Jurkat, Clone E6-1 (cell line): ENCODE measurements at places on chromosomes 6 and 20.

GRCh38 chr20:49485563-49485962 is 3.1 kb upstream of the KCNB1 start:
- no peak for DNase-seq

DNA sequence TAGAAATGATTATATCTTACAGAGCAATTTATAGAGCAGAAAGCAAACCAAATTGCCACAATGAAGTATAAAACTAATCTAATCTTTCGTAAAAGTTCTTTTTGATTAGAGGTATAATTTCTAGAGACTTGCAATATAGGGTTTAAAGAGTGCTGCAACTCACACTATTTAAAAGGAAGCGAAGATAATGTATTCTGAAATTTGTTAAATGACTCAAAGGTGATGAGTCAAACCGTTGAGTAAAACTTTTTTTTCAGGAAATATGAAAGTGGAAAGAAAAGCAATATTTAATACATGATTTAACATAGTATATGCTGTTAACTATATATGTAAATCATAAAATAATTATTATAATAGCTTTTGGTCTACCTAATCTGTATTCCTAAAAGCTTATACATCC is 133.6 kb downstream of the SYNE1 start:
- DNase-seq = no peak

DNA sequence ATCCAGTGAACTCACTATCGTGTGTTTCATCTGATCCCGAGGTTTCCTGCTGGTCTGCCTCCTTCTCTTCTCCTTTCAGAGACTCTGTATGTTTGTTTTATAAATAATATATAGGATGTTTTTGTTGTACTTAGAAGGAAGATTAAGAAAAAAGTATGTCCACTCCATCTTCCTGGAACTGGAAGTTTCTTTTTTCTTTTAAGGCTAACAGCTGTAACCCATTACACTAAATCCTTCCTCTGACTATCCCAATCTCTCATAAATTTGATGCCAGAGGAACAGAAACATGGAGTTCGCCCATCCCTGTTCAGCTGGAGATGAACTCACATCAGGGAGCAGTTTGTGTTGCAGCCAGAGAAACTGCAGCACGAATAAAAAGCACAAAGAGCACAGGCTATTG is 20.7 kb downstream of the RIPK1 start:
- DNase-seq = no peak

- DNase-seq = no peak
These were observed 714.1 kb downstream of the CBLN4 start for GRCh38 chr20:55291261-55291660.

DNA sequence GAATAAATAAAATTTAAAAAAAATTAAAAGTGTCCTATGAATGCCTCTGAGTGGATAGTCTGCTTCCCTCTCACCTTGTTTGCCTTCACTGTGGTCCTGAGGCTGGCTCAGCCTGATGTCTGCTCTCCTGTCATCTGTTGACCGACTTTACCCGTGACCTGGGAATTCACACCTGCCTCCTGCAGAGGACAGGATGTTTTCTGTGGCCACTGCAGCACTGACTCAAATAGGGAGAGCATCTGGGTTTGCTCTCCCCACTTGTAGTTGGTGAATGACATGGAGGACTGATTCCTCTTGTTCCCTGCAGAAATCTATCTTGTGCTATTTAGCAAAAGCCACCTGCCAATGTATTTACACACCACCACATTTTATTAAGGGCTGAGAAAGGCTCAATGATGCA is 52.4 kb upstream of the ERVFRD-1 start:
- no peak for DNase-seq

DNA sequence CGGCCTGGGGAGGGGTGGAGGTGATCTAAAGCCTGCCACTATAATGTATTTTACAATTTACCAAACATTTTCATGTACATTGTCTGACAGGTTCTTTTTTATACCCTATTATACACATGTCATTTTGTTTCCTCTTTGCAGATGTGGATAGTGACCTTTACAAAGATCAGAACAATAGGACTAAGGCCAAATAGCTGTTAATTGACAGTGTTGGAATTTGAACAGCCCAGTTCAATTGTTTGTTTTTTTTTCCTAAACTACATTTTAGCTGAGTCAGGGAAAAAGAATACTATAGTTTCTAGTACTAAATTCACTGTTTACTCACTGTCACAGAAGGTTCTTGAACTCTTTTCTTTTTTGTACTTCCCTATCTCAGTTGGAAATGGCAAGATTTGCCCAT is 40.2 kb downstream of the PGM3 start:
- DNase-seq = no peak

GRCh38 chr6:95690328-95690727 is 113.0 kb downstream of the MANEA start:
- DNase-seq = peak; percentile 1

DNA sequence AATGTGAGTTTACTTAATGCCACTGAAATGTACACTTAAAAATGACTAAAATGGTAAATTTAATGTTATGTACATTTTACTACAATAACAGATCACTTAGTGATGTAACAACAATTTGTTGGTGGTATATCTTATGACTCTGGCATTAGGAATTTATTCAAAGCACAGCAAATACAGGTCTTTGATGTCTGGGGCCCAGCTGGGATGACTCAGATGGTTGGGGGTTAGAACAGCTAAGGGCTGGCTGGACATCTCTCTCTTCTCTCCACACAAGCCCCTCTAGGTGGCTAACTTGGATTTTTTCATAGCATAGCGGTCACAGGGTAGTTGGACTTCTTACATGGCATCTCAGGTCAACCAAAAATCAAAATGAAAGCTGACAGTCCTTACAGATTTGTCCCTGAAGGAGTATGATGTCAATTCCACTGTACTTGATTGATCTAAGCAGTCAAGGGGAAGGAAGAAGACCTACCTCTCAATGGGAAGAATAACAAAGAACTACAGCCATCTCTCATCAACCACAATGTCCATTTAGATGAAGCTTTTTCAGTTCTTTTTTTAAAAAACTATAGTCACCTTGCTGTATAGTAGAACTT is 37.5 kb upstream of the LCA5 start:
- DNase-seq = no peak

DNA sequence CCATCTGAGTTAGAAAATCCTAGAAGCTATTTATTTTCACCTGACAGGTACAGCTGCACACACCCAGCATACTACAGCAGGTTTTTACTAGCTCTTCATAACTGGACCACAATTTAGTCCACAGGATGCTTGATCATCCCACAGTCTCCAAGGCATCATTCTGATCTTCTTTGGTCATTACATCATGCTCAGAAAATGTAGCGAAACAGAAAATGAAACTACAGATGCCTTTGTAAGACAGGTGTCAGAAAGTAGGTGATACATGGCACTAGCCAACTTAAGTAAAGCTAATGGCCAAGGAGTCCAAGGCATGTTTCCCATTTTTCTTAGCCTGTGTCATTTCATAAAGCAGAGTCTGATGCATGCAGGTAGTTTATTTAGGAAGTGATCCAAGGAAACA is 102.3 kb downstream of the HTR1B start:
- no peak for DNase-seq

- DNase-seq = no peak
These were observed 12.4 kb upstream of the PTPRK start for GRCh38 chr6:128532827-128533226.

- no peak for DNase-seq
These were observed 4.0 kb upstream of the OXT start for GRCh38 chr20:3067139-3068014.

DNA sequence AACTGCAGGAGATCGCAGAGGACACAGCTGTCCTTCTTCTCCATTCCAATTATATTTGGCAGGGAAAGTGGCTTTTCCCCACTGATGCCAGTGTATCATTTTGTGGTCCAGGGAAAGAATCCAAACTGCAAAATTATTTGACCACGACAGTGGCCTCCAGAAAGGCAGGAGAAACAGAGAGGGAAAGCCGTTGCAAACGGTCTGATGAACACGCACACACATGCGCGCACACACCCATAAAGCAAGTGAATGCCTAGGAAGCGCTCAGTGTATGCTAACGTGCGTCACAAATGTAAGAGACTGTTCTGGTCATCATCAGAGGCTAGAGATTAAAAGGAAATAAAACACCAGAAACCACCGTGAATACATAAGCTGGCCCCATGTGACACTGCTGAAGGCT is 54.0 kb downstream of the NPEPL1 start:
- no peak for DNase-seq

GRCh38 chr20:40770564-40771307 is 81.7 kb upstream of the MAFB start:
- DNase-seq = no peak

DNA sequence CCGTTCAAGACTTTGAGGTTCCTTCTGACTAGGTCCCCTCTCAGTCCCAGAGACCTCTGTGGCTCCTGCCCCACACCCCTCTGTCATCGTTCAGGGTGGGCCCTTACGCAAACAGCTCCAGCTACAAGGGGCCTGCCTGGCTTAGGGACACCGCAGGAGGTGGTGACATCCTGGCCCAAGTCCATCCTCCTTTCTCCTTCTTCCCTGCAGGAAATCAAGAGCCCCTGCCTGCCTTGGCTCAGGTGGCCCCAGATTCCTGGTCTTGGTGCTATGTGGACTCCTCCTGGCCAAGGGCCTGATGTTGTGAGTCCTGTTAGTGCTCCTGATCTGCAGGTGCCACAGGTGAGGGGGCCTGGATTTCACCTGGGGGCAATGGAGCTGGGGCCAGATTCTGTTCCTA is 8.1 kb downstream of the TREML4 start:
- DNase-seq = no peak

DNA sequence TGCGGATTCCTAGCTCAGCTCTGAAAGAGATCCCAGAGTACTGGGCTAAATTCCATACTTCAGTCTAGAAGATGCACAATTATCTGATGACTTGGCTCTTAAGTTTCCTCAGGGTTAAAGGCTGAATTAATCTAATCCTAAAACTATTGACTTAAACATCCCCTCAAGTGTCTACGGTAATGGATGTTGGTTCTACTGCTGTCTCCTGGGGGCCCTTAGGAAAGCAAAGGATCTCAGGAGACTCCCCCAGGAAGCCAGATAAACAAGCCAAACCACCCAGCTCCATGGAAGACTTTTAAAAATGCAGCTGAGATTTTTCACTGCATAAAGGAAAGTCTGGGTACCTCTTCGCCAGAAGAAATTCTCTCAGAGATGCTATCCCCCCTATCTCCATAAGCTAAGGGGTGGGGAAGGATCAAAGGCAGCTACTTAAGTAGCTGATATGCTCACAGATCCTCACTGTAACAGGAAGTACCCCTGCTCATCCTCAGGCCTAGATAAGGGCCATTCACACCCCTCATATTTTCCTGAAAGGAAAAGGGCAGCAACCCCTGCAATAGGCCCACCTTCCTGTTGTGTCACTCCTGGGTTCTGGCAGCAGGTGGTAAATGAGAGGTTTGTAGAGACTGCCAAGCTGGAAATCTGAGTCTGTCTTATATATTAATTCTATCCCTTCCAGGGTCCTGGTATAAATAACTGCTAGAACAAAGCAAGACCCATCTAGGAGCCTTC is 9.3 kb downstream of the NDRG3 start:
- DNase-seq = no peak

DNA sequence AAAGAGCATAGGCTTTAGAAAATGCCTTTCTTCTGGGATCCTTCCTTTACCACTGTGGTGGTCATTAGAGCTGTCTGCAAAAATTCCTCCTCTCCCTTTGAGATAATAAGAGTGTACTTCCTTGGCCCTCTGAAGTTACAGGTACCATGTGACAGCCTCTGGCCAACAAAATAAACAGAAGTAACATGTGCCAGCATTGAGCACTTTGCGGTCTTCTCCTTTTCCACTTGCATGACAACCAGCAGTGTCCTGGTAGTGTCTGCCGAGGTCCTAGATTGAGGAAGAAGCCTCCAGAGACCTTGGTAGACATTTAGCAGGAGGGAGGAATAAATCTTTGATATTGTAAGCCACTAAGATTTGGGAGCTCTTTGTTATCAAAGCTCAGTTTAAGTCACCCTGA is 87.5 kb upstream of the ARID1B start:
- no peak for DNase-seq

DNA sequence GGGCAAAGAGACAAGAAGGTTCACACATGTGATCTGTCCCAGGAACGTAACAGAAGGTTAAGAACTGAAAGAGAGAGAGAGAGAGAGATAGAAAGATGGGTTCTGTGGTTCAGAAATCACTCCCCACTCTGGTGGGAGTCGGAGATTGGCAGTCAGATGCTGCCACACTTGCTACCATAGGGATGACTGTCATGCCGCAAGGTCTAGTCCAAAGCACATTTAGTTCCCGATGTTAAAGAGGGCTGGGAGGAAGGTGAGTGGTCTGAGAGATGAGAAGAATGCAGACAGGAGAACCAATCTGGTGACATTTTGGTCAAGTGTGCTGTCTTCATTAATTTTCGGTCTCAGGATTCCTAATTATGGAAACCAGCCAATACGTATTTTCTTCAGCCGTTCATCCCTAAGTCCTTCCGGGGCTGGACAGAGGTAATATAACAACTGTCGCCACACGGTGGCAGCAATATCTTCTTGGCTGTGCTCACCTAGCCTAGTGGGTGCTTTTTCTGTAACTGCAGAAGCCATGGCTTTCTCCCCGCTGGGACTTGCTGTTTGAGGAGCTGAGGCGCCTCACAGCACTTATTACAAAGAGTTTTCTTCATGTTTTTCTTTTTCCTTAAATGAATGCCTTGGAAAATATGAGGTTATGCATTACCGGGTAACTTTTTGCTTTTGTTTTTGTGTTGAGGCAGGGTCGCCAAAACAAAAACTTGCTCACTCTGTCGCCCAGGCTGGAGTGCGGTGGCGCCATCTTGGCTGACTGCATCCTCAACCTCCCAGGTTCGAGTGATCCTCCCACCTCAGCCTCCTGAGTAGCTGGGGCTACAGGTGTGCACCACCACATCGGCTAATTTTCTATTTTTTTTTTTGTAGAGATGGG is 46.0 kb downstream of the SLC35D3 start:
- peak; percentile 57 for DNase-seq

- DNase-seq = no peak
These were observed 143.2 kb downstream of the SLC16A10 start for GRCh38 chr6:111230351-111231089.

DNA sequence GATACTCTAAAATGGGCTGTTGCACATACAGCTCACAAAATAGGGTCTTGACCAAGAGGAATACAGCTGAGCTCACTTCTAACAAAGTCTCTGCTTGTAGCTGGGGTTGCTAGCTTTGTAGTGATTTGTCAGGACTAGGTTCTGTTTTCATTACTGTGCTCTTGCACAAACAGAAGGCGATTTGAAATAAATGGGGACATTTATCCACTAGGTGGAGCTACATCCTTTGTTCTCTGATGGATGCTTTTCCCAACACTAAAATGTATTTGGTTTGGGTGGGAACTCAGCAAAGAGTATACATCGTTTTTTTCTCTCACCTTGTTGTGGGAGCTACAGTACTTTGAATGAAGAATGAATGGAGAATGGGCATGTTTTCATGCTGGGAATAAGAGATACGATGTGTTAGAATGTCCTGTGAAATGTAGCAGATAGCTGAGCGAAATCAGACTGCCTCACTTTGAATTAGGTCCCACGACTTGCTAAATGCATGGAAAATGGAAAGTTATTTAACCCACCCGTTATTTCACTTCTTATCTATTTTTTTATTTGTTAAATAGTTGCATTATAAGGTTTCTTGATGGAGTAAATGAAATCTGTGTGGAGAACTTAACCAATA is 494.7 kb upstream of the MAP3K7 start:
- DNase-seq = peak; percentile 43
